HS-5 (cell line): ENCODE measurements at places on chromosomes 13 and 19.

- no peak for DNase-seq
Observed at GRCh38 chr13:110562036-110562597, 595 bp upstream of the RAB20 start.

GRCh38 chr19:37470216-37470615 lies 1.1 kb downstream of the ZNF570 start:
- no peak for DNase-seq

DNA sequence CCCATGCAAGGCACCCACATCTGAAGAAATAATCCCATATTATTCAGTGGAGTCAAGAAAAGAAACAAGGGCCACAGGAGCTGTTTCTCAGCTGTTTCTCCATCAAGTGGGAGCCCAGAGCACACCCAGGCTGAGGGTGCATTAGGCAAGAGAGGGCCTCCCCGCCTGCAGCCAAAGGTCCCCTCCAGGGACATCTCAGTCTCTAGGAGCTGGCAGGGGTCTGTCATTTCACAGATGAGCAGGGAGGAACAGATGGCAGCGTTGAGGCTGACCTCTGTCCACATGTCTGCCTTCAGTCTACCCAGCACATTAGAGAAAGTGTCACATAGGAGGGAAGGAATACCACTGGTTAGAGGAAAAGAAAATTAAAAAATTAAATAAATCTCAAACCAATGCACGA lies 157.7 kb downstream of the ZNF536 start:
- DNase-seq: no peak

GRCh38 chr13:109468123-109468522 lies 318.3 kb downstream of the IRS2 start:
- DNase-seq: no peak

GRCh38 chr13:43822969-43823368 lies 36.2 kb upstream of the ENOX1 start:
- no peak for DNase-seq
